ENCODE measurements at places on chromosomes 4 and X. TPM values are rescaled to one million over a fixed set of nuclear protein-coding genes. Genes with fewer than 3 reads are reported as not detected.

TCEAL2 gene
- 6.6 TPM for polyA plus RNA-seq

P2RY4 gene
- 2.6 TPM for polyA plus RNA-seq

RPS6KA6 gene
- polyA plus RNA-seq, result 8.2 TPM

RASL11B gene
- 2.1 TPM for polyA plus RNA-seq

TMEM164 gene
- 44.6 TPM for polyA plus RNA-seq

CSTF2 gene
- 18.0 TPM for polyA plus RNA-seq

PDE6B gene
- 27.1 TPM for polyA plus RNA-seq

VCX gene
- not detected for polyA plus RNA-seq
